Pulmonary artery endothelial cell (primary cell): ENCODE measurements at places on chromosomes 5 and 9.

DNA sequence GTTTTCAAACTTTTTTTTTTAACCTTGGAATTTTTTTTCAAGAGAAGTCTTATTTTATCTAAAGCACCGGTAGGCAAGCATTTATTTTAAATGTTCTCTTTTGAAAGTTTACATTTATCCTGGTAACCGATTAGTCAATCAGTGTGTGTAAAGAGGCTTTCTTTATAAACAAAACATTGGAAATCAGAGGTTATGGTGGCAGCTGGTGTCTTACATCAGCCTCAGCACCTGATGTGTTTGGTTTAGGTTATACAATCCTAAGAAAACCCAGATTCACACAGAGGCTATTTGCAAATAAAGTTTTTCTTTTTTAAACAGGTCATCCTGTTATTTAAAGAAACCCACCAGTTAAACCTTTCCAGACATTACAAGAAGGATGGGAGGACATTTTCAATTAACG lies 173.3 kb upstream of the GDNF start:
- no peak for DNase-seq

GRCh38 chr9:116501871-116502270 lies 185.2 kb upstream of the TRIM32 start:
- DNase-seq, result no peak

DNA sequence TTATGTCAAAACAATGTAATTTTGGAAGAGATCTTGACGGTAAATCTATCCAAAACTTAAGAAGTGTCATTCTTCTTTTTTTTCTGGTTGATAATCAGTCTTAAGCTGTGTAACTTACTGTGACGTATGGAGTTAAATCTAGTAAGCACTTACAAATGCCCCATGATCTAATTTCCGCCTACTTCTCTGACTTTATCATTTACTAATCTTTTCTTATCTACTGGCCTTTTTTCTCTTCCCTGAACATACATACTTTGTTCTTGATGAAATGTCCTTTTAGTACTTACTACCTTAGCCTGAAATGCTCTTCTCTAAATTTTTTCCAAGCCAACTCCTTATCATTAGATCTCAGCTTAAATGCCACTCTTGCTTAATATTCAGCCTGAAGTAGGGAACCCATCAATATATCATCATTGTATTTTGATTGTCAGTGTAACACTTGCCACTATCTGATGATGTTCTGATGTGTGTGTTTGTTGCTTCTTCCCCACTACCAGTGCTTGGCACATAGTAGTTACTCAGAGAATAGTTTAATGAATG lies 27.6 kb downstream of the AP3S1 start:
- DNase-seq, result no peak

DNA sequence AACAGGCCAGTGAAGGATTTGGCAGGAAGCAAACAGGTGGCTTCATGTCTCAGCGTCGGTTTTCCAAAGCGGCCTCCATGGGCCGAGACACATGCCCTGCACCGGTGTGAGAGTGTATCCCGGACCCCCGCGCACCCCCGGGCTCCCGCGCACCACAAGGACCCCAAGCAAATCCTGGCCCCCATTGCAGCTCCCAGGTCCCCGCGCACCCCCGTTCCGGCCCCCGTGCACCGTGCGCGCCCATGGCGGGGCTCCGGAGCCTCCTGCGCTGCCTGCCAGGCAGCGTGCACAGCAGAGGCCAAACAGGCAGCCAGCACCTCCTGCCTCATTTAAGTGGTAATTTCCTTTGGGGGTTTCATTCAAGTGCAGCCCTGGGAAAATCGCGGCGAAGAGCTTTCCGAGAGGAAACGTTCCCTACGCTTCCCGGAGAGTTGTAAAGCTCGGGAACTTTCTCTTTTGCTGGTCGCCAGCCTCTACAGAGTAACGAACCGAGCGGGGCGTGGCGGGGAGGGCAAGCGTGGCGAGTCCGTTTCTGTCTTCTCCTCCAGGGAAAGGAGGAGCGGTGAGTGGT lies 145.5 kb upstream of the SLC24A2 start:
- DNase-seq, result no peak

DNA sequence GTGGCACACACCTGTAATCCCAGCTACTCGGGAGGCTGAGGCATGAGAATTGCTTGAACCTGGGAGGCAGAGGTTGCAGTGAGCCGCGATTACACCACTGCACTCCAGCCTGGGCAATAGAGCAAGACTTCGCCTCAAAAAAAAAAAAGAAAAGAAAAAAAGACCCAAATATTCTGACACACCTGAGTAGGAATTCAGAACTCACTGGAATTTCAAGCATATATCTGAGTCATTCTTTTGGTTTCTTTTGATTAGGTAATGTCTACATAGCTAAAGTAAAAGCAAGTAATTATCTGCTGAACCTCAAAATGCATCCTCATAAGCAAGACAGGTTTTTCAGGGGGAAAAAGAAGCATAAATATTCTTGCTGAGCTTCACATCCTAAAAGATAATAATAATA lies 35.9 kb downstream of the ANKRD31 start:
- no peak for DNase-seq

DNA sequence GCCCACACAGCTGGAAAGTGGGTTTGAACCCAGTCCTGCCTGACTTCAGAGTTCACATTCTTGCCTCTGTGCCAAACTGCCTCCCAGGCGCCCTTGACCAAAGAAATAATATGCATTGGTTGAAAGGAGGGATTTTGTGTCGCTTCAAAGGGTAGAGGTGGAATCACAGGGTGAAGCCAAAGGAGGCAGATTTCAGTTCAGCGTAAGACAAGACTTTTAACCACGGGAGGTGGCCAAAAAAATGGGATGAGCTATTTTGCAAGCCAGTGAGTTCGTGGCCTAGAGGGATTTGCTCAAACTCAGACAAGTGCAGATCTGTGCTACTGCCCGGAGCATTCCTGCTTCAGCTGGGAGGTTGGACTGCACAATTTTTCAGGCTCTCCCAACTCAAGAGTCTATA lies 57.6 kb upstream of the RANBP3L start:
- DNase-seq, result no peak

DNA sequence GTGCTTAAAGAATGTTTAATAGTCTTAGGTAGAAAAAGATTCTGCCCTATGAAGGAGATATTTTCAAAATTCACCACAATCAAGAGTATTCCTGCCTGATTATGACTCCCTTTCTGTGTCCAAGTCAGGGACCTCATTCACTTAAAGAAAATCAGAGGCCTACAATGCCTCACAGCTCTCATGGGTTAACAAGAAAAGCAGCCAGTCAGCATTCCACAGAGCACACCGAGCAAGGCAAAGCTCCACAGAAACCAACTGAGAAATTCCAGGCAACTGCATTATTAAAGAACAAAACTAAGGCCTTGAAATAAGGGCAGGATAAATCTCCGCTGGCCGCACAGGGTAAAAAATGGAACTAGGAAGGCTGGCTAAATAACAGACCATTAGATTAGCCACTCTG lies 161.1 kb downstream of the TARS1 start:
- no peak for DNase-seq

DNA sequence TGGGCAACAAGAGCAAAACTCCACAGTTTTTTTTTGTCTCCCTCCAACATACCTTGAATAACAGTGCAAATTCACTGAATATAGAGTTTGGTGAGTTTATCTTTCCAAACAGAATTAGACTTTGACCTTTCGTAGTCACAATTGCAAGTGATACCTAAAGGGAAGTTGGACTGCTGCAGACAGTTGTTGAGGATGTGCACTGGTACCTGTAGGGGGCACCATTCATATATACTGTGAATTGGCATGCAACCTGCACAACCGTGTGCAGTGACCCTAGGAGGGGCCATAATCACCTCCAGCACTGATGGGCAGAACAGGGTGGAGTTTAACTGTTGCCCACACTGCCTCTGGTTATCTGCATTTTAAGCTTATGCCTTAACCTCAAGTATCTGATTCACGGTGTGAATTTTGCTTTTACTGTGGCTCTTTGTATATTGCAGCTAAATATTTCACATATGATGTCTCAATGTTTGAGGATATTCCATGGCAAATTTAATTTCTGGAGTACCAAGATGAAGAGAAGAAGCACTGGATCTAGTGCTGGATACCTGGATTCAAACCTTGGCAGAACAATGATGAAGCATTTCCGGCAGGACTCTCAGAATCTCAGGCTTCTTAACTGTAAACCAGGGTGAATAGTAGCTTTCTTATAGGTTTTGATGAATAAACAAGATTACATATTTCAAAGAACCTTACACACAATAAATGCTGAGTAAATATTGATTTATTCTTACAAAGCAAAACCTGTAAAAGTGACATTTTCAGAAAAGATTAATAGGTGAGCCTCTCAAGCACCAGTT lies 144.3 kb downstream of the ACTBL2 start:
- DNase-seq, result no peak

DNA sequence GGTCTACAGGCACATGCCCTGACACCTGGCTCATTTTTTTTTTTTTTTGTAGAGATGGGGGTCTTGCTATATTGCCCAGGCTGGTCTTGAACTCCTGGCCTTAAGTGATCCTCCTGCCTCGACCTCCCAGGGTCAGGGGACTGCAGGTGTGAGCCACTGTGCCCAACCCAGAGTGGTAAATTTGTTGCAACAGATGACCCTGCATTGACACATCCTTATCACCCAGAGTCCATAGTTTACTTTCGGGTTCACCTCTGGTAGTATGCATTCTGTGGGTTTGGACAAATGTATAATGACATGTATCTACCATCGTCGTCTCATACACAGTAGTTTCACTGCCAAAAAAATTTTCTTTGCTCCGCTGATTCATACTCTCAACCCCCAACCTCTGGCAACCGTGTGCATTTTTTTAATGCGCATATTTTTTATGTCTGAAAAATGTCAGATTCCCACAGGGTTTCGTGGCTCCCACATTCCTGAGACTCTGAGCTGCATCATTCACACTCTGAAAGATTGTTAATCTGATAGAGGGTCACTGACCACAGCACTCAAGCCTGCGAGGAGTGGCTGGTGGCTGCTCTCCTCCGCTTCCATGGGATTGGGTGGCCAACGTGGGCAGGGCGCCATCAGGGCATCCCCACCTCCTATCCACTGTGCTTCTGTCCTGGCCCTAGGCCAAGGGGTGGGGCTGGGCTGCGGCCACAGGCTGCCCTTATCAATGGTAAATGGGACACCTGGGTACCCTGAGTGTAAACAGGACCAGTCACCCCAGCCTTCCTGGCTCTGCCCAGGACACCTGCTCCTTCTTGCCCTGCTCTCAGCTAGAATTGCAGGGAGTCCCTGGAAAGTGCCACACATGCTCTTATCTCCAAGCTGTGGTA lies 9.6 kb downstream of the NDST1 start:
- peak; percentile 57 for DNase-seq

DNA sequence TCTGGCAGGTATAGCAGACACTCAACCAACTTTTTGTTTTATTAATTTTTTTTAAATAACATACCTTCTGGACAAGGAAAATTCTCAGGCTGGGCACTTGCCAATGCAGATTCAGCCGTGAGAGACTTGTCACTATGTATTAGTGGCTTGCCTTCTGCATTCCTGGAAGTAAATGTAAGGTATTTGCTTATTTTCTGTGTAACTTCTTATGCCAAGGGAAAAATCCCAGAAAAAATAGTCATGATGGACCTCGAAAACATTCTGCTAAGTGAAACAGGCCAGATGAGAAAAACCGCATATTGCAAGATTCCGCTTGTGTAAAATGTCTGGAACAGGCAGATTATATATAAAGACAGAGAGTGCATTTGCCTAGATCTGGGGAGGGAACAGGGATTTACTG lies 260.3 kb upstream of the DAPK1 start:
- no peak for DNase-seq

DNA sequence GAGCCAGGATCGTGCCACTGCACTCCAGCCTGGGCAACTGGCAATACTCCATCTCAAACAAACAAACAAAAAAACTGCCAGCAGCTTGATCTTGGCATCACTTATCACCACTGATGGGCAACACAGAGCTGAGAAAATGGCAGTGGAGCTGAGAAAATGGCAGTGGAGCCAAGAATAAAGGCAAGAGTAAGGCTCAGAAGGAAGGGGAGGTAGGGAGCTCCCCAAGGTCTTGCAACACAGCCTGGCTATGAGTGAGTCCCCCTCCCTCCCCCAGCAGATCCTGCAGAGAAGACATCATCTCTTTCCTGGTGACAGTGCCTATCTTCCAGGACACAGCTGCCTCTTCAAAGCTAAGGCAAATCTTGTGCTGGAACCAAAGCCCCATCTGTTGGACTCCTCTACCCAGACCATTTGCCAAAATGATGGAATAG lies 70.3 kb downstream of the UGCG start:
- DNase-seq, result no peak
